Cerebellar nuclear complex (tissue), 1 donor: ENCODE measurements at places on chromosomes 3 and 15.

DNA sequence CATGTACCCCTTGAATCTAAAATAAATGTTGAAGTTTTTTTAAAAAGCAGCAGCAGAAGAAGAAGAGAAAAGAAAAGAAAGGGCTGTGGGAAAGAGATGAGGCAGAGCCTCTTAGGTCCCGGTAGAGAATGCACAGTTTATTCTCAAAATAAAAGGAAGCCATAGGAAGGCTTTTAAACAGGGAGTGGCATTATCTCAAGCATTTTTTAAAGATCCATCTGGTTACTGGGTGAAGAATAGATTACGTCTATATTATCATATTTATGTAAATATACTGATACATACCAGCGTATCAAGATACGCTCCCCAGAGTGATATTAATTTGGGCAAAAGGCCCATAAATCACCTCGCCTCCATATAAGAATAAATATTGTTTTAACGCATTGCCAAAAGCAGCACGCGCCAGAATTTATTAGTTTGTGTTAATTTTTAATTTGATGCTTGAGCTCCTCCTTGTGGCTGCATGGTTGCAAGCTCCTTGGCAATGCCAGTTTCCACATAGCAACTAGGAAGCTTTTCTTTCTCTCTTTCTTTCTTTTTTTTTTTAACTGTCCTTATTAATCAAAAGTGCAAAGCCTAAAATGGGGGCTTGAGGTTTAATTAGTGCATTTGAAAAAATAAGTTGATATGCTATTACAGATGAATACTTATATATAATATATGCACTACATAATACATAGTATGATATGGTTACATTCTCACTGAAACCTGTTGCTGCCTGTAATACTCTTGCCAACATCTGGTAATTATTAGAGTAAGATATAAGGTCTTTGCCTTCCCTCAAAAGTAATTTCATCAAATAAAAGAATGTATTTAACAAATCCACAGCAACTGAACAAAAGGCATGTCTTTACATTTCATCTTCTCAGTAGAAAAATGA lies 242.8 kb upstream of the UBE2E2 start:
- DNase-seq, result no peak

DNA sequence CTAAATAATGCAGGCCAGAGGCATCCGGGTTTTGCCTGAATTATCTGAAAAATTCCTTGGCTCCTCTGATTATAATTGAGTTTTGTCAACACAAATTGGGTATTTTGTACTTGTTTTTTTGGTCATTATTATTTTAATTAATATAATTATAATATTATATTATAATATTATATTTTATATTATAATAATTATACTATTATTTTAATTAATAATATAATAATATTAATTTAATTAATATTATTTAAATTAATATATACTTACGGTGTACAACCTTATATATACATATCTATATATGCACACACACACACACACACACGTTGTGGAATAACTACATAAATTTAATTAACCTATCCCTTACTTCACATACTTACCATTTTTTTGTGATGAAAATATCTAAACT lies 73.5 kb downstream of the RYR3 start:
- DNase-seq, result no peak

DNA sequence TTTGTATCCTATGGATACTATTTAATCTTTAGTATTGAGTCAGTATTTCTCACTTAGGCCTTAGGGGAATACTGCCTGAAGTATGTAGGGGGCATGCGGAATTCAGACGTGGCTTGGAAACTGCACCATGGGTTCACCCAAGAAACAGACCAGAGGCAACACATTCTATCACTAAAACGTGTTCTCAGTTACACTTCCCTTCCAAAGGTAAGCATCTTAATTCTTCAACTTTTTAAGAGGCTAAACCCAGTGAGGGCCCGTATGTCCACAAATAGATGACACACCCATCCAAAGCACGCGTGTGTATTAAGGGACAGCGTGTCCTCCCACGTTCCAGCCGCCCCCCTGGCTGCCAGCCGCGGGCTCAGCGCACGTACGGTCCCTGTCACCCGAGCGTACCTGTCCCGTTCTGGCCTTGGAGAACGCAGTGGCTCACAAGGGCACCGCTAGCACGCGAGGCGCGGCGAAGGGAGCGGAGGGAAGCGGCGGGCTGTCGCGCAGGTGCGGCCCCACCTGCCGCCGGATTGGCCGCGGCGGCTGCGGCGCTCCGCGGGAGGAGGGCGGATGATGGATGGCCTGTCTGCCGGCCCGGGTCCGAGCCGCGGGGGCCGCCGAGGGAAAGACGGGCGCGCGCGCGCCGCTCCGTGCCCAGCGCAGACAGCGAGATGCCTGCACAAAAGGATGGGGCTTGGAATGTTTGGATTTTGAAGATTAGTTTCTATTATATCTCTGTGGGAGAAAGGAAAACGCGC lies 1003.9 kb upstream of the NR2F2 start:
- no peak for DNase-seq

GRCh38 chr15:85649372-85649771 lies 145.4 kb downstream of the KLHL25 start:
- DNase-seq, result no peak

GRCh38 chr3:50530001-50530970 lies 26.9 kb upstream of the CACNA2D2 start:
- no peak for DNase-seq

- DNase-seq, result no peak
These were observed 29.3 kb downstream of the GRAMD2A start for GRCh38 chr15:72168131-72168807.

DNA sequence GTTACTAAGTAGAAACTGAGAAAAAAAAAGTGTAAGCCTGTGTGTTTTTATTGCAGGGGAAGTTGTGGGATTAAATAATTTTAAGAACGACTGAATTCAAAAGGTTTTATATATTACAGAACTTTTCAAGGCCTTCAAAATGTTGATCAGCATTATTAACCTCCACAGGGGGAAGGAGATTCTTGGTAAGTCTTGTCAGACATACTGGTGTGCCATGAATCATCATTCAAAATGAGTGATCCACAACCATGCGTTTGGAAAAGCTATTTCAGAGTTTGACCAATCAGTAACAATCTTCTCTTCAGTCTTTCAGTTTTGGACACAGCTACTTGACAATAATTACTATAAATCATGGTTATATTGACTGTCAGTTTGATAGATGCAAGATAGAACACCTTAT lies 70.2 kb downstream of the ADAMTS9 start:
- no peak for DNase-seq

DNA sequence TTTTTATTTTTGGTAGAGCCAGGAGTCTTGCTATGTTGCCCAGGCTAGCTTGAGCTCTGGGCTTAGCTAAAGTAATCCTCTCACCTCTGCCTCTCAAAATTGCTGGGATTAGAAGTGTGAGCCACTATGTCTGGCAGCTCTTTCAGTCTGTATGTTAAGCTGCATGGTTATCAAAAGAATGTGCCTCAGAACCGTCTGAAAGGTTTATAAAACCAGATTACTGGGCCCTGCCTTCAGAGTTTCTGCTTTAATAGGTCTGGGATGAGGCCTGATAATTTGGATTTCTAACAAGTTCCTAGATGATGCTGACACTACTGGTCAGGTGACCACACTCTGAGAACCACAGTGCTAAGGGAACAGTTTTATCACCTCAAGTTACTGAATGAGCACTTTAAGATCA lies 34.6 kb downstream of the SENP5 start:
- no peak for DNase-seq

DNA sequence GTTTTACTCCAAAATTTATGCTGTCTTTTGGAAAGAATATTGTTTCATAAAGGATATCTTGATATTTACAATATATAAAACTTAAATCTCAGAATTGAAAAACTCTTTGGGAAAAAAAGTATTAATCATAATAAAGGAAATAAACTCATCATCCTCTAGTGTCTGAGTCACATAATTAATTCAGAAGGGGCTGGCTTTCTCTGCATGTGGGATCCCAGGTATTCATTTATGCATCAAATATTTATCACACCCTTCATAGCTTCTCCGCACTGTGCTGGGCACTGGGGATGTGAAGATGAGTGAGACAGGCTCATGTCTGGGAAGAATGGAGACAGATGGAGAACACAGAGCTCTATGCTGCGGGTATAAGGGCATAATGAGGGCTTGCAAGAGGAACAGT lies 65.6 kb downstream of the CCNL1 start:
- DNase-seq, result no peak

DNA sequence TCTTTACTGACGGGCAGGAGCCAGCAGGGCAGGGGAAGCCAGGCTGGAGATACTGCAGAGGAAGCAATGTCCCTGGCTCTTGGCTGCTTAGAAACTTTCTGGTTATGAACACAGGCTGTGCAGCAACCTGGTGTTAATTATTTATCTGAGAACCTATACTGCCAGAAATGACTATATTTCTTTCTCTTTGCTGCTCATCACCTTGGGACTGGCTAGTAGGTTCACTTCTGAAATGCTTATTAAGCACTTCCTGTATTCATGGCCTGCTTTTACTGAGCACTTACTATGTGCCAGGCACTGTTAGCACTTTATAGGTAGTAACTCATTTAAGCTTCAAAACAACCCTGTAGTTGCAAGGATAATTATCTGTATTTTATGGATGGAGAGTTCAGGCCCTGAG lies 57.6 kb downstream of the RAB11A start:
- DNase-seq, result no peak

GRCh38 chr15:49215768-49216739 lies 46.0 kb downstream of the GALK2 start:
- DNase-seq, result no peak

- no peak for DNase-seq
These were observed 20.4 kb downstream of the ZNF662 start for GRCh38 chr3:42926310-42926709.

- no peak for DNase-seq
These were observed 52.8 kb downstream of the STAG1 start for GRCh38 chr3:136699271-136699828.

- no peak for DNase-seq
These were observed 676.2 kb downstream of the NAALADL2 start for GRCh38 chr3:175535351-175535750.

GRCh38 chr15:84872009-84872910 lies 12.2 kb upstream of the SLC28A1 start:
- DNase-seq, result no peak

- DNase-seq, result no peak
These were observed 61.1 kb downstream of the DIPK2A start for GRCh38 chr3:144032531-144033239.

- DNase-seq, result no peak
These were observed 427.9 kb upstream of the BCHE start for GRCh38 chr3:166265153-166265552.

DNA sequence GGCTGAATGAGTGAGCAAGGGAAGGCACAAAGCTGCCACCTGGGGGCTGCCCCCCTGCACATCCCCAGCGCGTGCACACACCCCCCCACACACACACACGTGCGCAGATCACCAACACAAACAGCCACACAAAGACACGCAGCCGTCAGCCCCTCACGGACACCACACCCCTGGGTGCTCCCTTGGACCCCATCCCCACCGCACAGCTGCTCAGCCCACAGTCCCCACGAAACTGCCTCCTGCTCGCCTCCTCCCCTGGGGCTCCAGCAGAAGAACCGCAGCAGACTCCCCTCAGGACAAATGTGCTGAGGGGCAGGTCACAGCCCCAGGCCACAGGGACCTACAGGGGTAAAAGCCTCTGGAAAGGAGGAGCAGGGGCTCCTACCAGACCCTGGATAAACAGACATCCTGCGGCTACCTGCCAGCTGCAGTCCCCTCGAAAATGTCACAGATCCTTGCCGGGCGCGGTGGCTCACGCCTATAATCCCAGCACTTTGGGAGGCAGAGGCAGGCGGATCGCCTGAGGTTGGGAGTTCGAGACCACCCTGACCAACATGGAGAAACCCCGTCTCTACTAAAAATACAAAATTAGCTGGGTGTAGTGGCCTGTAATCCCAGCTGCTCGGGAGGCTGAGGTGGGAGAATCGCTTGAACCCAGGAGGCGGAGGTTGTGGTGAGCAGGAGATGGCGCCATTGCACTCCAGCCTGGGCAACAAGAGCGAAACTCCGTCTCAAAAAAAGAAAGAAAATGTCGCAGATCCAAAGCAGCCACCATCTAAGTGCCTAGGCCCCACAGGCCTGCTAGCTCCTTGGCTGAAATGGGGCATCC lies 6.5 kb downstream of the TWF2 start:
- no peak for DNase-seq

DNA sequence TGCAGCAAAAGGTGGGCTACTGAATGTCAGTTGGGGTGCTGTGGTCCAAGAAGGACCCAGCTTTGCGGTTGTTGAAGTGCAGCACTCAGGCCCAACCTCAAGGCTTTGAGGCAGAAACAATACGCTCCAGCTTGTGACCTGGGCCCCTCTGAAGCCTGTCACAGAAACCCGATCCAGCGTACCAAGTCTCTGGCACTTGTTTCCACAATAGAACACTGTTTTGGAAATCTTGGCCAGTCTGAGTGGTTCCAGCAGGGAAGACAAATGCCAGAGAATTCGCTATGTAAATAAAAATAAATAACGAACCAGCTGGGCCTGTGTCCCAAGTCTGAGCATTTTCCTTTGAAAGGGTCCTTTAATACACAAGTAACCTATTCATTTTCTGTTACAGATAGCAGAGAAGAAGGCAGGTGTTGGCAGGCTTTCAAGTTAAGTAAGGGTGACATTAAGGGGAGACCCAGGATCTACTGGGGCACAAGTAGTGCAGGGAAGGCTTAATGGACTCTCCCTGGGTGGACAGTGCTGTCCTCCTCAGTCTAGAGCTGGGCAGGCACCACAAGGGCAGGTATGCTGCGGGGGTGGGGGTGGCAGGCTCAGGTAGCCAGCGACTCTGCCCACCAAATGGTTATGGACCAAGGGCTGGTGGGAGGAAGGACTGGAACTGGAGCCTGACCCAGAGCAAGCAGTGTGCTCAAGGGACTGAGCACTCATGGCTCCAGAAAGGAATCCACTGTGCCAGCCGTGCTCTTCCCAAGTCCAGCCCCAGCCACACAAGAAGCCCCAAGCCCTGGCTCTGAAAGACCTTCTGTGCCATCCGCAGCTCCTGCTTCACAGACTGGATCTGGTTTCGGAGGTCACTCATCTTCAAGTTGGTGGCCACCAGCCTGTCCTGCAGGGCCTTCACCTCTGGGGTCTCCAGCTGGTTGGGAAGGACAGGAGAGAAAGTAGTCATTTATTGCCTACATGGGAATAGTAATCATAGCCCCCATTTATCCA lies 26.3 kb downstream of the CCDC13 start:
- no peak for DNase-seq

DNA sequence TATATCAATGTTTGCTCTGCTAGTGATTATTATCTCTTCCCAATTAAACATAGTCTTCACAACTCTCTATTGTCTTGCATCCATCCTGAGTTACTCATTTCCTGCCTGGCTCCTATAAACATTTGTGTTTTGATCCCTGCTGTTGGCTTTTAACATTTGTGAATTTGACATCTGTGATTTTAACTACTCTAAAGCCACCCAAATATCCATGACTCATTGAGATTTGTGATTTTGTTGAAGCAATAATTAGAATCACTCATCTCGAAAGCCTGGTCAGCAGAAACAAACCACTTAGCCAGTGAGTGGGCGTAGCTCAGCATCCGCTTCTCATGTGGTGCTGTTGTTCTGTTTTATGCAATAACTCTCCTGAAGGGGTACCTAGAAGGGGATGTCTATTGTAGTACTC lies 174.3 kb upstream of the ZBTB20 start:
- DNase-seq, result no peak
